ENCODE measurements at places on chromosomes 6 and 20. TPM values are rescaled to one million over a fixed set of nuclear protein-coding genes. Genes with fewer than 3 reads are reported as not detected.
A peak's percentile ranks its signal among the peaks of the same experiment; 100 is the strongest.

- no peak overlapping the region for H3K27ac ChIP-seq
- H3K27me3 ChIP-seq: no peaks in the 10 kb centered on the region
- no peaks in the 10 kb centered on the region for H3K4me1 ChIP-seq
- H3K36me3 ChIP-seq: no peaks in the 10 kb centered on the region
These were observed 26.4 kb downstream of the ANKRD60 start for GRCh38 chr20:58202044-58202443.

DNA sequence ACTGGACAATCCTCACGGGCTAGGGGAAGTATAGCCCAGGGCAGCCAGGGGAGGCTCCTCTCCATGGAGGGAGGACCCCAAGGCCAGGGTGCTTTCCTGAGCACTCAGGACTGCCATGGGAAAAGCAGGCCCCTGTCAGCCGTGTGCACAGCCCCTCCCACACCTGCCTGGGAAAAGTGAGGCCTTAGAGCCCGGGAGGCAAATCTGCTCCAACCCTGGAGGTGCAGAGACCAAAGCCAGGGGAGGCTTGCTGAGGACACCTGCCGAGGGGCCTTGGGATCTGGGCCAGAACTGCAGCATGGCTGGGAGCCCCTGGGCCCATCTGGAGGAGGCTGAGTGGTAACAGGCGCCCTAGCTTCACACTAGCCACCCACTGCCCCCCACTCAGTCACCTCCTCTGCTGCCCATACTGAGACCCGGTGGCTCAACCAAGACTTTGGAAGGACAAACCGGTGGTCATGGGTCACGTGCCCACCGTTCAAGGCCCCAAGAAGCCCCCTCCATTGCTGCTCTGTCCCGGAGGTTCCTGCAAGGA is 55.2 kb downstream of the YTHDF1 start:
- H3K27me3 ChIP-seq: peaks cover 6% of the 10 kb centered on the region
- no peaks in the 10 kb centered on the region for H3K4me1 ChIP-seq
- DNase-seq: peak; percentile 59
- H3K4me3 ChIP-seq: no peak overlapping the region
- no peaks in the 10 kb centered on the region for H3K36me3 ChIP-seq

- H3K4me3 ChIP-seq: no peak overlapping the region
- no peak overlapping the region for H3K27ac ChIP-seq
- DNase-seq: no peak
These were observed 22.7 kb downstream of the ZDHHC14 start for GRCh38 chr6:157403686-157404051.

DNA sequence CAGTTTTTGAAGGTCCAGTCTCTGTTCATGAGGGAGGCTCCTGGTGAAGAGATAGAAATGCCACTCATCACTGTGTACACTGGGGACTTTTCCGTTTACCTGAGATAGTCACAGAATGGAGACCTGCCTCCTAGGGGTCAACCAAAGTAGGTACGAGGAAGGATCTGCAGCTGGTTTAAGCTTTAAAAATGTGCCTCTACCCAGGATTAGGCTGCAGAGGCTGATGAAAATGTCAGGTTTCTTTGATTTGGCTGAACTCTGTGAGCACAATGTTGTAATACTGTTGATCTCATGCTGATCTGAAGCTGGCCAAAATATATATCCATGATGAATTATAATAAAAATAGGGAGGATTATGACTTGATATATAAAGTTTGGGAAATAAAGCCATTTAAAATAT is 182.7 kb downstream of the ADAT2 start:
- H3K27me3 ChIP-seq: no peaks in the 10 kb centered on the region
- no peak for DNase-seq
- H3K27ac ChIP-seq: no peak overlapping the region

DNA sequence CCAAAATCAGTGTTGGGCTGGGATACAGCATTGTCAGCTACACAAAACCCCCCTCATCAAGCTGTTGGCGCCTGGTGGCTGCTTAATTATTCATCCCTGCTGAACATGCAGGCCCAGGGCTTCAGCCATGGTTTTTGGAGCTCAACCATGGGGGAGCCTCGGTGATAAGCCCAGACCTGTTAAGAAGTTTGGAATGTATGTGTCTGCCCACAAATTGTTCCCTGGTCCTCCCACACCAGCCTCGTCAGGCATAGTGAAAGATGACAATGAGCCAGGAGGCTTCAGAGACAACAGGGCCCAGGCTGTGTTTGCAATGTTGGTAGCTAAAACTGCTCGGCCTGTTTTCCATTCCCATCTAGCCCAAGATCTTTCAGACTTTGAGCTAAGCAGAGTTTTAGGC is 34.8 kb upstream of the SIRPA start:
- H3K27ac ChIP-seq: no peak overlapping the region
- no peak for DNase-seq
- H3K27me3 ChIP-seq: peaks cover under 1% of the 10 kb centered on the region
- H3K4me3 ChIP-seq: no peak overlapping the region

- no peak overlapping the region for H3K4me3 ChIP-seq
- DNase-seq: no peak
- H3K4me1 ChIP-seq: no peaks in the 10 kb centered on the region
- no peaks in the 10 kb centered on the region for H3K36me3 ChIP-seq
- no peaks in the 10 kb centered on the region for H3K27me3 ChIP-seq
- H3K27ac ChIP-seq: no peak overlapping the region
These were observed 13.3 kb upstream of the PRIM2 start for GRCh38 chr6:57303931-57304681.

DNA sequence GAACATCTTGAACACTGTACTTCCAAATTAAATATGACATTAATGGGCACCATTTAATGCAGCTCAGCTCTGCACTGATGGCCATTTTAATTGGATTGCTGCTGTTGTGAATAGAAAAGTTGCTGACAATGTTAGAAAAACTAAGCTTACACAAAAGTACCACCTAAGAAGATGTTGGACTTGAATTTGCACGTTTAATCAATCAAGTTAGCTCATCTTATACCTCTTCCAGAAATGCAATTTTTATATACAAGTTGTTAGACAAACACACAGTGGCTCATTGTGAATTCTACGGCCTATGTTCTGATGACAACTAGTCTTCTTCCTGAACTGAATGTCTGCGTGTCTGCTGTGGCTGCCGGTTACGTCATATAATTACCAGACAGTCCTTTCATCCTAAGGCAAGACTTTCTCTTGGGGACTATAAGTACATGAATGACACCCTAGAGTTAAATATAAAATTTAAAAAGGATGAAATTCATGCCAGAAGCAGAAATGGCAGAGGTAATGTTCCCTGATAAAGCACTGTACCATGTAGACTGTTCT is 330.2 kb downstream of the EPM2A start:
- H3K4me1 ChIP-seq: no peaks in the 10 kb centered on the region
- no peak for DNase-seq
- H3K27me3 ChIP-seq: no peaks in the 10 kb centered on the region

- no peaks in the 10 kb centered on the region for H3K36me3 ChIP-seq
- no peak overlapping the region for H3K4me3 ChIP-seq
- peak; percentile 48 for DNase-seq
- no peaks in the 10 kb centered on the region for H3K4me1 ChIP-seq
These were observed 21.0 kb downstream of the COL11A2 start for GRCh38 chr6:33171016-33171879.

DNA sequence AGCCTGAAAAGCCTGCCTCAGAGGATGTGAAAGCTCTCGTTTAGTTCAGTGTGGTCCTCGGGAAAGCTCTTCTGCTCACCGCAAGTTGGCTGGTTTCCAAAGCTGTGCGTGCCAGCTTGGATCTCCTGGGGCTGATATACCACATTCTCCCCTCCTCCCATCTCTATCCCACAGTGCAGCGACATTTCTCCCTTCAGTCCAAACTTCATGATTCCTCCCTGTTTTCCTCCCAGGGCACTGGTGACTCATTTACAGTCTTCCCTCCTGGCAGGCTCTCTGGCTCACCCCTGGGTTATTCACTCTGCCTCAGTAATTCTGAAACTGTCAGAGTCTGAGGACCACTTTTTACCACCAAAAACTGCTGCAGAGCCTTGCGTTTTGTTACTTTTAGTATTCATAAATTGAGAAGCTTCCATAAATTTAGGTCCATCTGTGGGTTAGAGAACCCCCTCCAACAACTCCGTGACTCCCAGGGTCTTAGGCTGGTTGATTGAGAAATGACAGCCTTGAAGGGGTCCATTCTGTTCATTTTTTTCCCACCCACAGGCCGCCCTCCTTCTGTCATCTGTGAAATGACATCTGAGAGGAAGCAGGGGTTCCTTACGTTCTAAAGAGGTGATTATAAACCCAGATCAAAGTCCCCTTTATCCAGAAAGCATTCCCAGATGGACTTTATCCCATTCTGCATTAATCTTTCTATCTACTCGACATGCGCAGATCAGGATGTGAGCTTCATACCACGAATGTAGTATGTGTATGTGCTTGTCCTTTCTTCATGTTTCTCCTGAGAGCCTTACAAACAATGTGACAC is 6.1 kb downstream of the TRIM10 start:
- H3K36me3 ChIP-seq: no peaks in the 10 kb centered on the region
- no peak for DNase-seq
- H3K27me3 ChIP-seq: peaks cover 4% of the 10 kb centered on the region
- H3K4me1 ChIP-seq: peaks cover 22% of the 10 kb centered on the region
- H3K27ac ChIP-seq: no peak overlapping the region

DNA sequence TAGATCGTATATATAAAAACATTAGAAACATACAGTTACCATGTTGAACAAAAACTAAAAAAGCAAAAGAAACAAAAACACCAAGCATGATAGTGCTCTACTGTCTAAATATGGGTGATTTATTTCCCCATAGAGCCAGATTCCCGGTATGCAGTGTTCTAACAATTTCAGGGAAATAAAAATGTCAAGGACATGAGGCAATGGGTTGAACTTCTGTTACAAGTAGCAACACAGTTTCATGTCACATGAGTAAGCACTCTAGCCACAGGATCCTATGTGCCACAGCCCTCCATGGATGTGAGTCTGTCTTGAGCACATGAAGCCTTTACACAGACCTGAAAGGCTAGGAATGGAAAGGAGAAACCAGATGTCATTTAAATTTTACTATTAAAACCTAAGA is 96.0 kb downstream of the MAP3K5 start:
- peaks cover 27% of the 10 kb centered on the region for H3K4me1 ChIP-seq
- H3K27me3 ChIP-seq: no peaks in the 10 kb centered on the region
- H3K36me3 ChIP-seq: no peaks in the 10 kb centered on the region
- H3K4me3 ChIP-seq: no peak overlapping the region
- DNase-seq: no peak

DNA sequence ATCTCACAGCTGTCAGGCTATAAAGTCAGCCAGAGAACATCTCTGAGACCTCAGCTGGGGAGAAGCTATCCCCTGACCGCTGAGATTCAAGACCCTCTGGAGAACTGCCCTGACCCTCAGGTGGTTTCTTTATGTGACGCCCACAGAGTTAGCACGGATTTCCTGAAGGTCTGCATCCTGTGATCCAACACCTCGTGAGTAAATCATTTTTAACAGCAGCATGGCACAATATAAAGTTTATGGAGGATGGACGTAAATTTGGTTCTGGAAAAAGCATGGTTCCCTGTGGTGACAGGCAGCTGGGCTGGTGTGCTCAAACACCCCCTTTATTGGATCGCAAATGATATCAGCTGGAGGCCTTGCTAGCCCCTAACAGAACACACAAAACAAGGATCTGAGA is 25.3 kb upstream of the TRAF3IP2 start:
- no peaks in the 10 kb centered on the region for H3K27me3 ChIP-seq
- no peaks in the 10 kb centered on the region for H3K4me1 ChIP-seq
- no peaks in the 10 kb centered on the region for H3K36me3 ChIP-seq
- no peak overlapping the region for H3K4me3 ChIP-seq

GRCh38 chr20:51687108-51687507 is 81.1 kb downstream of the ATP9A start:
- no peaks in the 10 kb centered on the region for H3K27me3 ChIP-seq
- DNase-seq: no peak
- no peaks in the 10 kb centered on the region for H3K36me3 ChIP-seq
- no peaks in the 10 kb centered on the region for H3K4me1 ChIP-seq

- H3K36me3 ChIP-seq: no peaks in the 10 kb centered on the region
- H3K27me3 ChIP-seq: no peaks in the 10 kb centered on the region
- H3K27ac ChIP-seq: no peak overlapping the region
These were observed 25.8 kb upstream of the SLC16A10 start for GRCh38 chr6:111061508-111061907.

DNA sequence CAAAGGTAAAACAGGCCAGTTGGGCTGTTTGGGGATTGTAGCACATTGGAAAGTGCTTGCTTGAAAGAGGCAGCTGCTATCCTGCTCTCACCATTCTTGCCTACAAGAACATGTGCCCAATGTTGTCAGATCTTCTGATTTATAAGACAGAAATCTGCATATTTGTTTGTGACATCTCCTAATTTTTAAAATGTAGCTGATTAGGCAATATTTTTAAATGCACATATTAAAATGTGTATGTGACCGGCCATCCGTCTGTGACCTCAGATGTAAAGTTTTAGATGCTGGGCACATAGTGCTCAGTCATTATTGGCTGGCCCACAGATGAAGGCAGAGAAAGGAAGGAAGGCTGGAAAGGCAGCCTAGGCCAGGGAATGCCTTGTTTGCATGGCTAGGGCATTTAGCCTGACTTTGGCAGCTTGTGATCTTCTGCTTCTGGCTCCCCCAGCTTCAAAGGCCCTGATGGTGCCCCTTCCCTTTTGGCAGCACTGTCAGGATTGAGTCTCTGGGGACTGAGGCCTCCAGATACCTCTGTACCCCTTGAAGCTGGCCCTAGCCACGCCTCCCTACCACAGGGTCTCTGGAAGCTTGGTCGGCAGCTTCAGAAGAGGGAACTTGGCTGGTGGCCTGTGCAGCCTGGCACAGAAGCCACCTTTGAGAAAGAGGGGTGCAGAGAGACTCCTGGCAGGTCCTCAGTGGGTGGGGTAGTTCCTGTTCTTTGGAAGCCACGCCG is 6.4 kb downstream of the SNPH start:
- no peak overlapping the region for H3K4me3 ChIP-seq
- no peaks in the 10 kb centered on the region for H3K27me3 ChIP-seq
- DNase-seq: no peak
- H3K36me3 ChIP-seq: no peaks in the 10 kb centered on the region
- H3K27ac ChIP-seq: no peak overlapping the region

DNA sequence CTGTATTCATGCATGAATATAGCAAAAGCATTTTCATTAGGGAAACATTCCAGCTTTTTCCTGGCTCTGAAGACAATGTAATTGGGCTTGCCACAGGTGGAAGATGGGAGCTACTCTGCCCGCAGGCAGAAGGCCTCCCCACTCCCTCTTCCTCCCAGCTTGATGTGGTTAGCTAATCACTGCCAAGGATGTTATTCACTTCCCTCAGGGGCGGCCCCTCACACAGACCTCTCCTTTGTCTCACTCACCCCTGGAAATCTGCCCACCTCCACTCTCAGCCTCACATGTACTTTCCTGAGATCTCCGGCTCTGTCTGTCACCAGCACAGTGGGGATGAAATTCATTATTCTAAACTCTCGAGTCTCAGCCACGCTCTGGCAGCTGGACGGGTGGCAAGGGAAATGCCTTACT is 100.7 kb downstream of the ANKRD60 start:
- H3K4me1 ChIP-seq: peaks cover 10% of the 10 kb centered on the region
- no peaks in the 10 kb centered on the region for H3K27me3 ChIP-seq
- no peak overlapping the region for H3K4me3 ChIP-seq
- no peaks in the 10 kb centered on the region for H3K36me3 ChIP-seq

Gene RAD21L1
- not detected for total RNA-seq

Gene FOXC1
- total RNA-seq: 0.77 TPM

Gene SMPD2
- 11.4 TPM for total RNA-seq

Gene OVOL2
- total RNA-seq: not detected

Gene PPIL6
- 0.33 TPM for total RNA-seq

Gene PRL
- total RNA-seq: not detected

Gene MEI4
- 0.26 TPM for total RNA-seq

Gene ME1
- total RNA-seq: 19.4 TPM
